ENCODE measurements at places on chromosomes 6 and 20. TPM values are rescaled to one million over a fixed set of nuclear protein-coding genes. Genes with fewer than 3 reads are reported as not detected.

The SPINT4 gene
- not detected for total RNA-seq

The MLIP gene
- not detected for total RNA-seq

The EYA4 gene
- not detected for total RNA-seq

The MATN4 gene
- 0.95 TPM for total RNA-seq

The BPIFA1 gene
- not detected for total RNA-seq

The TCF15 gene
- not detected for total RNA-seq

The RSPO3 gene
- total RNA-seq = not detected

The NOTCH4 gene
- total RNA-seq = 0.31 TPM

The CLPSL1 gene
- not detected for total RNA-seq

The UST gene
- total RNA-seq = 4.9 TPM

The HLA-DRA gene
- 6.0 TPM for total RNA-seq

The QRSL1 gene
- total RNA-seq = 13.9 TPM

The LRFN2 gene
- total RNA-seq = not detected

The PNRC1 gene
- total RNA-seq = 95.1 TPM

The FKBP5 gene
- total RNA-seq = 111 TPM

DNA sequence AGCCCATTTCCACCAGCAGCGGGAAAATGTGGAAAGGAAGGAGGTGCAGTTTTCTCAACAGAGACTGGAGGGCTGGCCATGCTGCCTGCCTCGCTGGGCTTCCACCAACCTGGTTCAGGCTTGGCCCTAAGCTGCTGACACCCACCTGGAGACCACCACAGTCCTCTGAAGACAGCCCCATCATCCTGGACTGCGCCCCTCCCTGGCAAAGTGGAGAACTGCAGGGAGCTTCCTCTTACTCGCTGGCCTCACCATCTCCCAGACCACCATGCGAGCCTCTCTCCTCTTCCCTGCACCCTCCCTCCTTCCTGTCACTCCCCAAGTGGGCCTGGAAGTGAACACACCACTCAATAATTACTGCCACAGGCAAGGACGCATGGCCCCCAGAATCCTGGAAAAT lies 71.5 kb downstream of the PSMG4 start:
- DNase-seq = no peak

GRCh38 chr6:9398071-9398766 lies 962.9 kb upstream of the SLC35B3 start:
- no peak for DNase-seq

DNA sequence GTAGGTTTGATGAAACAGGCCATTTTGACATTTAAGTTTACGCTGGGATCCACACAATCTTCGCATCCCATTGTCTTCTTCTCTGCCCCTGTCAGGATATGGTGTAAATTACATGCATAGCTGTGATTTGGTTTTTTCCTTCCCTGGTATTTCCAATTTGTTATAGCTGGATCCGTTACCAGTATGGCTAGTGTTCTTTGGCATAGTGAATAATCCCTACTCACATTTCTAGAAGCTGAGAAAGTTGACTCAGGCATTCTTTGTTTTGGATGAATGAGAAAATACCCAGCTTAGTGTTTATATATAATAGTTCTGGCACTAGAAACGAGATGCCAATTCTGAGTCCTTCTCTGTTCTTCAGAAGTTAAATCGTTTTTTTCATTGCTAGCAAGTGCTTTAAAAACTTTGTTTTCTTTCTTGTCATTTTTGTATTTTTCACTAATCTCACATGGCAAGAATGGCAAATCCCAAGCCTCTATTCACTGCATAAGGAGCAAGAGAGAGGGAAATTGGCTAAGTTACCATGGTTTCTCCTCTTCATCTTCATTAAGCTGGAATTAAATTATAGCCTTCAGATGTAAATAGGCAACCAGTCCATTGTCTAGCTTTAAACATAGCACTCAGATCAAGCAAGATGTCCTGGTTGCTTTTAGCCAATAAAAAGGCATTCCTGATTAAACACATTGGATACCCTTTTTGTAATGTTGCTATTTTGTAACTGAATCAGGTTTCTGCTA lies 91.9 kb upstream of the LAMP5 start:
- DNase-seq = no peak

DNA sequence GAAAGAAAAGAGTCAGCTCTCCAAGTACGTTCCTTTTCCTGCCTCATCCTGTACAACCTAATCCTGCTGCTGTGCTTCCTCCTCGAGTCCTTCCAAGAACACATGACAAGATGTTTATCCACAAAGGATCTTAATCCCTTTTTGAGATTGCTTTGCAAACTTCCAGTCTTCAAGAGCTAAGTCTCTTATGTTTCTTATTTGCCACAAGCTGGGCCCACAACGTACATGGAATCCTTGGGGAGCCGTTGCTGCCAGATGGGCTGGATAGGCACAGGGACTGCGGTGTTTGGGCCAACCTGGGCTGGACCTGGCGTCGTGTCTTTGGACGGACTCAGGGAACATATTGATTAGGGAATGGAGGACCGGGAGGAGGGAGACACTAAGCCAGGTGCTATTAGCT lies 79.7 kb upstream of the AFDN start:
- DNase-seq = no peak

GRCh38 chr6:113122060-113122459 lies 735.1 kb upstream of the MARCKS start:
- DNase-seq = no peak

- DNase-seq = no peak
Measured at GRCh38 chr20:46581391-46581790, 30.9 kb upstream of the OCSTAMP start.

DNA sequence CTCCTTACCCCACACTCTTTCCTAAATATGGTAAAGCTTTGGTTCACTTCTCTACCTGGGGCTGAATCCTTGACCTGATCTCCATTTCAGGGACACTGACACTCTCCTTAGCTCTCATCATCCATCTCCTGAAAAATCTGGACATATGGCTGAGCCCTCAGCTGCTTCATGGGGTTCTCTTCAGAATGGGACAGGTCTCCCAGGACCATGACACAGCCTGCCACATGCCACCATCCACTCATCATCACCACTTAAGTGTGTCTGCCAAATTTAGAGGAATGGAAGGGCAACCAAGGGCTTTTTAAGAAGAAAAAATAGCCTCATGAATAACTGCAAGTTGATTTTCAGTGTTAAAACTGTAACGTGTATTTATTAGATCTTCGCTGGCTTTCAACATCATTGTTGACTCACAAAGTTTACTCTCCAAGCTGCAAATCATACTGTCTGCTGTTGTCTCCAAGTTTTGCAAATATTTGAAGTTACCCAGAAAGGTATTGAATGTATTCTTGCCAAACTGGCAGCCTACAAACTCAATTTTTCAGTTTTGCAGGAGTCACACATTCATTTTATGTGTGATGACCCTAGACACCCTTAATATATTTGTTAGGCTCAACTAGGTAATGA lies 41.1 kb downstream of the HS3ST5 start:
- DNase-seq = no peak

DNA sequence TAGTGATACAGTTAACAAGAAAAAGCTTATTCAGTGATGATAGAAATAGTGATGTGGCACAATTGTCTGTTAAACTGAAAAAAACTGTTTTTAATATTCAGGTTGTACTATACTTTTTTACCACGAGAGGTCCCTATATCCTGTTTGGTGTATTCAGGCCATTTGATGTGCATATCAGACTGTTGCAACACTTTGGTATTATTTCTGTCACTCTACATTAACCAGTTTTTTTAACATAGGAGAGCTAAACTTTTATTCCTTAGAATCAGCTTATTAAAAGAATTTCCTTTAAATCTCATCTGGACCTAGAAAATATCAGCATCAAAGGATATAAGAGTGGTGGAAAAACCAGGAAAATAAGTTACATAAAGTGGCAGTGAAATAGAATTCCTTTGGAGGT lies 36.8 kb downstream of the TSPYL4 start:
- no peak for DNase-seq

DNA sequence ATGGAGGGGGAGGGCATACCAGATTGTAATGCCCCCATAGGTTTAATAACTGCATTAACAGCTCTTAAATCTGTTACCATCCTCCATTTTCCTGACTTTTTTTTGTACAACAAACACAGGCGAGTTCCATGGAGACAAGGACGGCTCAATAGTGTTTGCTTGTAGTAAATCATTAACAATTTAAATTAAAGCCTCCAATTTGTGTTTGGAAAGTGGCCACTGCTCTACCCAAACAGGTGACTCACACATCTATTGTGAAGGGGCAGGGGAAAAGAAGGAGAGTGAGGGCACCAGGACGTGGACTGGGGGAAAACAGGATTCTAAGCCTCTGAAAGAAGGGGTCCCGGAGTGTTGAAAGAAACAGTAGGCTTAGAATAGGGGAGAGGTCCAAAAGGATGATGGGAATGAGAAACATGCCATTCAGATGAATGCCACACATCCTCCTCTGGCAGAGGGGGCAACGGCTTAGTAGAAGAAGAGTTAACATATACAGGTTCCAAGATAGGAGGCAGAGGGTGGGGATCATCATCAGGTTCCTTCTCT lies 6.9 kb downstream of the GLYATL3 start:
- no peak for DNase-seq

DNA sequence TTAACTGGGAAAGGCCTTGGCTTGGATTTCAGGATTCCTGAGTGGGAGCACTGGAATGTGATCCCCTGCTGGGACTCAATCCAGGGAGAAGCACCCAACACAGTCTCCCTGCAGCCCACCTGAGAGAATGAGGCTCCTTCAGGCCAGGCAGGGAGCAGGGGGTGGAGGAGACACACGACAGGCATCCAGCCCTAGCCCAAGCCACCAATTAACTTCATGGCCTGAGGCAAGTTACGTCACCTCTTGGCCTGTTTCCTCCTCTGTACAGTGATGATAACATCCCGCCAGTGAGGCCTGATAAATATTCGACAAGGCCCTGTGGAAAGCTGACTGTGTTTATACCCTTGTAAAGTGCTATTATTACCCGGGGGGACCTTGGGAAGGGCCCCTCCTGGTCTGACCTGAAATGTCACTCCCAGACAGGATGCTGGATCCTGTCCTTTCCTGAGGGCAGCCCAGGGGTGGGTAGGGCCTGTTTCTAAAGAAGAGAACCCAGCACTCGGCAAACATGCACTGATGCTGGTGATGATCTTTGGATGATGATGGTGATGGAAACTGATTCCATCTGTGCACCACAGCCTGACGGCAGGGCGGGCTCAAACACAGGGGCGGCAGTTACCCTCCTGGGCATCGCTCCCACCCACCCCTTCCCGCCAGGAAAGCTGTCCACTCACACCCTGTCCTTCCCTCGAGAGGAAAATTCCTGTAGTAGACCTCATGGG lies 12.4 kb downstream of the FRS3 start:
- DNase-seq = no peak

GRCh38 chr20:23116311-23117089 lies 30.4 kb upstream of the CD93 start:
- DNase-seq = no peak

GRCh38 chr6:125519367-125519766 lies 217.6 kb upstream of the HDDC2 start:
- no peak for DNase-seq

DNA sequence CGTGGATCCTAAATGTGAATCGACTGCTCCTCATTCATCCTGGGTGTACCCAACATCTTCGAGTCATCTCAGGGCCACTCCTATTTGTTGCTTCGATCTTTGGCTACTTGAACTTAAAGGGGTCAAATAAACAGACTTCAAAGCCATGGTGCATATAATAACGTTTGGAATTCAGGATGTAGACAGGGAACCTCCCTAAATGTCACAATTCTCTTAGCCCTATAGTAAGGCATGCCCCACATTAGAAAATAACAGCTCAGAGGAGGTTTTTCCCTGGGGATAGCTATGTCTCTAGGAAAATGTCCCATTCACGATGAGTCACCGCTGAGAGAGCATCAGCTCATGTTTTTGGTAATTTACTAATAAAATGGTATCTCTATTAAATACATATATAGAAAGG lies 54.8 kb upstream of the BMP6 start:
- DNase-seq = no peak

- no peak for DNase-seq
Measured at GRCh38 chr20:7308163-7308562, 540.7 kb downstream of the BMP2 start.

- no peak for DNase-seq
Measured at GRCh38 chr20:24497851-24498250, 28.4 kb downstream of the SYNDIG1 start.

- no peak for DNase-seq
Measured at GRCh38 chr6:158837684-158838625, 18.8 kb upstream of the EZR start.

GRCh38 chr20:11094711-11095110 lies 420.9 kb upstream of the JAG1 start:
- DNase-seq = no peak

GRCh38 chr20:29325304-29325640 lies 1932.2 kb upstream of the DEFB115 start:
- DNase-seq = no peak

DNA sequence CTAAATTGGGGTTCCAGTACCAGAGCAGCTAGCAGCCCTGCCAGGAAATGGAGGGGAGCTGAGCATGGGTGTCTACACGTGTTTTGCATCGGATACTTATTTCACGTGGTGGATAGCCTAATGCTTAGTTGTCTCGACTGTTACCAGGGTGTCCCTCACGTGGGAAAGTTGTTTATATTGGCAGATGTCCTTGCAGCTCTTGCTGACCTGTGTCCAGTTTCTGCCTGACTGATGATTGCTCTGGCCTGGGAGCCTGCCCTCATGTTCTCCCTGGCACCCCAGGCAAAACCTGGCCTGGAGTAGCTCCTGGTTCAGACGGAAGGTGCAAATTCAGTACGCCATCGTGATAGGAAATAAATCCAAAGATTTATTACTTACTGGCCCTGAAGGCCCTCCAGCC lies 11.8 kb upstream of the FERMT1 start:
- no peak for DNase-seq

- DNase-seq = no peak
Measured at GRCh38 chr20:23459461-23460150, 6.9 kb upstream of the CST11 start.

DNA sequence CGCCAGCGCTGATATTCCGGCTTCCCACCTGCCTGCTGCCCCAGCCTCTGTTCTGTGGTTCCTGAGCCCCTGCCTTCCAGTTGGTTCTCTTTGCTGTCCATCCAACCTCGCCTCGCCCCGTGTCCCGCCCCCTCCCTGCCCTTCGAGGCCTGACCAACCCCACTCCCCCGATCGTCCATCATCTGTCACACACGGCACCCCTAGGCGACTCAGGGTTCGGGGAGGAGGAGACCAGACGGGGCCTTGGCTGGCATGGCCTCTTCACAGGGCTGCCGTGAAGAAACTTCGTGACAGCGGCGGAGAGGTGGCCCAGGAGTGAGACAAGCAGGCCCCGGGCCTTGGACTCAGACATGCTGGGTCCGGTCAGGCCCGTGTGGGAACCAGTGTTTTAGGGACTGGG lies 226.1 kb downstream of the QKI start:
- DNase-seq = no peak

GRCh38 chr6:26318459-26319404 lies 46.3 kb upstream of the BTN3A2 start:
- DNase-seq = no peak

GRCh38 chr6:3701631-3702030 lies 49.9 kb downstream of the PXDC1 start:
- DNase-seq = no peak
